Glutamatergic neuron (in vitro differentiated cells): ENCODE measurements at places on chromosomes 4 and X.

DNA sequence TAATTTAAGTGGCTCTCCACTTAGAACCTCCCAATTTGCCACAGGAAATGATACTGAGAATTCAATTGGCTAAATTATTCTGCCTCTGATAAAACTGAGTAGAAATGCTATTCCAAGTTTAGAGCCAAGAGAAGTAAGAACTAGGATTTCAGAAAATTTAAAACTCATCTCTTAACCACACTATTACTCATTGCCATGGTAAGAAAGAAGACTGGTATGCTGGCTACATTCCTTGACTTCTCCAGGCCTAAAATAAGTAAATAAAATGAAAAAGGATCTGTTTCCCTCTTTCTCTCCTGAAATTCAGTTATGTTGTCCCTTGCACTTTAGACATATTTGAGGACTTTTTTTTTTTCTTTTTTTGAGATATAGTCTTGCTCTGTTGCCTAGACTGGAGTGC lies 23.3 kb downstream of the ZNF280C start:
- DNase-seq: no peak

DNA sequence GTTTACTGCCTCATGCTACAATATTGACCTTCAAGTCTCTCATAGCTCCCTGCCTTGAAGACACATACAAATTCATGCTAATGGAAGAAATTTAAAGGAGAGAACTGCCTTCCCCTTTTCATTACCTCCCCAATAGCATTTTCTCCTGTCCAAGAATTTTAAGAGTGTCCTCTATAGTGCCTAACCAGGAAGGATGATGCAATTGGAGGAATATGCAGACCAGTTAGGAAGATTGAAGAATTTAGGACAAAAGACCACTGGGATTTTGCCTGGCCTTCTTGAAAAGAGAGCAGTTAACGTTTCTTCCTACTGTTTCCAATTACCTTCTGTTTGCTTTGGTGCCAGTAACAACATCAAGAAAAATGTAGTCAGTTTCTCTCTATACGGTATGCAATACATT lies 443.9 kb downstream of the INPP4B start:
- no peak for DNase-seq

DNA sequence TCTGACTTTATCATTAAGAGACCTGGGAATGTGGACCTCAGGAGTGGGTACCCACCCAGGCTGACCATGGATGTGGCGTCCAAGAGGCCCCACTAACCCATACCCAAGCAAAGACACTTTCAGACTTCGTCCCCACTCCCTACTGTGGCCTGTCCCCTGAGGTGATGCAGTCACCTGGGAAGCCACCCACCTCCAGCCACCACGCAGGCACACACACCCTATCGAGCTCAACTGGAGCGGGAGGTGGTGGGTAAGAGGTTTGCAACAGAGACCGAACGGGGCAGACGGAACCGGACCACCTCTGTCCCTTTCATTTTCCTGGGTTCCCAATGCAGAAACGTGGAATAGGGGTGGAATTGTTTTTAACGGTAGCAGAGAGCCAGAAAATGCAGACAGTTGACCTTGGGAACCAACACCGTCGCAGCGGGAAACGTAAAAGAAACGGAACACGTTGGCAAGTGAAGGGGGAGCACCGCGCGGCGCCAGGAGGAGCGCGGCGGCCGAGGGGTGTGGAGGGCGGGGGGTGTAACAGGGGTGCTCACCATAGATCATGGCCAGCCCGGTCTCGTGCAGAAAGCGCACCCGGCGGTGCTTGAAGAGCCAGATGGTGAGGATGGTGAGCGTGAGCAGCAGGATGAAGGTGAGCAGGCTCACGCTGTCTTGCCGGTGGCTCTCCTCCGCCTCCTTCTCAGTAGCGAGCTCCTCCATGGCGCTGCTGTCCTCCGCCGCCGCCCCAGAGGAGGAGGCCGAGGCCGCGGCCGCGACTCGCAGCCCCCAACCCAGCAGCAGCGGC lies 559 bp downstream of the SLC9A7 start:
- DNase-seq: no peak

DNA sequence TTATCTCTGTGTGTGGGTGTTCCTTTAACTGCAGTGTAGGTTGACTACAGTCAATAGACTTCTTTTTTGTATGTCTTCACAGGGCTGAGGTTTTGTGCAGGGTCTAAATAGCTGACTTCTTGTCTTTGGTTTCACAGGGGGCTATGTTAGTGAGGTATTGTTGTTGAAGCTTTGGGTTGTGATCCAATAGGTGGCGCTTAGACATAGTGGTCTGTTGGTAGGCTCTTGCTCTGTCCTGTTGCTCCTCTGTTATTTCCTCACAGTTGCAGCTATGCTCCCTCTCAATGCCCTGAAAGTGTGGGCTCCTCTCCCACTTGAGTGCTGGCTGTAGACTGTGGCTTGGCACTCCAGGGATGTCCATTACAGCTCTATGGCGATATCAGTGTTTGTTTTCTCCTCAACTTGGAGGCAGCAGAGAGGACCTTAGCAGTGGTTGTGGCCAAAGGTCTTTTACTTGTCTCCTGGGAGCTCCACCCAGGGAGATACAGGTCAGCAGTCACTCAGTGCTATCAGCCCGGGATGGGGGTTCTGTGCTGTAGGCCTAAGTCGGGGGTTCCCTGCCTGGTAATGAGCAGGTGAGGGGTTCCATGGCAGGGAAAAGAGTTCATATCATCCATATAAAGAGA lies 14.0 kb downstream of the POF1B start:
- DNase-seq: no peak

DNA sequence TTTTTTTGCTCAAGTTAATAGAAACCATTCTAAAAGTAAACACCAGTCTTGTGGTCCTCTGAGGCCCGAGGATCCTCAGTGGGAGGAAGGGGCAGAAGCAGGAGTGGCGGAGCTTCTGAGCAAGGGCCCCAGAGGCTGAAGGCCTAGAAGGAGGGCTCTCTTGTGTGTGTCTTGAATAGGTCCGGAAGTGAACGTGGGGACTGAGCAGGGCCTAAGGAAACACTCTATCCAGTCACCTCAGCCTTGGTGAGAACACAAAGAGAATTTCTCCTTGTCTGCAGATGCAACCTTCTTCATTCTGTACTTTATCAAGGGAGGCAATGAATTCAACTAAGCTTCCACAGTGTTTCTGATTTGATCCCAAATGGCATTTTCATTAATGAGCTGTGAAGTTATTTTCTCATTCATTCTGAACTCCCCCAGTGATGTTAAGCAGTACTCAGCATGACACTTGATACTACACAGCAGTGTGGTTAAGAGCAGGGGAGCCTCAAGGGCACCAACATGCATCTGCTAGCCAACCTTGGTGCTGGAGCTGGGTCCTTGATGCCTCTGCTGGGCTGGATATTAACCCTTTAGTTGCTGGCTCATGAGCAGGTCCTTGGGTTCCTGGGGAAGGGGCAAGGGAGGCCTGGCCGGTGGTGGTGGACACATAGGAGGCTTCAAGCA lies 64.7 kb downstream of the RBM47 start:
- DNase-seq: peak; percentile 22

- DNase-seq: no peak
Observed at GRCh38 chrX:29792335-29792734, 423.0 kb upstream of the MAGEB2 start.

DNA sequence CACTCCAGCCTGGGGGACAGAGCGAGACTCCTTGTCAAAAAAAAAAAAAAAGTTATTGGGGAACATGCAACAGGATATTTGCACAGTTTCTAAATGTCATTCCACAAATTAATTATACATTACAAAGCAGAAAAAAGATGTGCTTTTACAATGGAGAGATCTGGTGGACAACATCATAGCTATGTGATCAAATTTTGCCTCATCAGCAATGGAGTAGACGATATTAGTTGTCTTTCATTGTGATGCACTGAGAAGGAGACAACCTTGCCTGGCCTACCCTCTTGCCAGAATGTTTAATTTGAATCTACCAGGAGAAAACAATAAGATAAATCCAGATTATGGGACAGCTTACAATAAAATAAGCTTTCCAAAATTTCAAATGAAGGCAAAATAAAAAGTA lies 30.5 kb upstream of the BLTP1 start:
- no peak for DNase-seq

DNA sequence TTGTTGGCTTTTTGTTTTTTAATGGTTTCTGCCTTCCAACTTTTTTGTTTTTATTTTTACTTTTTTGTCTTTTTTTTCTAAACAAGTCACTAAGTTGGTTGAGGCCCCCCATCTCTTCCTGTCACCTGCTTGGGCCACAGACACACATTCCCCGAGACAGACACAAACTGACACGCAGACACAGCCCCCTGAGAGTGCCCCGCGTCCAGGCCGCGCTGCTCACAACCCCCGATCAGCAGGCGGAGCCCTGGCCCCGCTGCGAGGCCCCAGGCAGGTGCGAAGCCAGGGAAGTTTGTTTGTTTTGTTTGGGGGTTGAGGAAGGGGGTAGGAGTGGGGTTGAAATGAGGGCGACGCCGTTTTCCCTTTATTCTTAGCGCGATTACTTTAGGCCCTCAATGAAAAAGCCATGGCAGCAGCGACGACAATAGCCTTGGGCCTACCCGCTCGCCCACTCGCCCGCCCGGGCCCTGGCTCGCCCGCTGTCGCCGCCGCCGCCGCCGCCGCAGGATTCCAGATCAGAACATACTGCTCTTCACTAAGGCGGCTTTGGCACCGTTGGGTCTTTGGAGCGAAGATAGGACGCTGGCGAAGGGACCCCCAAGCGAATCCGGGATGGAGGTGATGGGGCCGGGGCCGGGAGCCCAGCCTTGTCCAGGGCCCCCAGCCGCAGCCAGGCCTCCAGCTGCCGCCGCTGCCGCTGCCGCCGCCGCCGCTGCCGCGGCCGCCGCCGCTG lies 3.1 kb downstream of the PHOX2B start:
- peak; percentile 39 for DNase-seq

- DNase-seq: no peak
Observed at GRCh38 chrX:4627414-4627813, 914.0 kb upstream of the PRKX start.

GRCh38 chr4:143581331-143581946 lies 67.9 kb downstream of the SMARCA5 start:
- DNase-seq: no peak

DNA sequence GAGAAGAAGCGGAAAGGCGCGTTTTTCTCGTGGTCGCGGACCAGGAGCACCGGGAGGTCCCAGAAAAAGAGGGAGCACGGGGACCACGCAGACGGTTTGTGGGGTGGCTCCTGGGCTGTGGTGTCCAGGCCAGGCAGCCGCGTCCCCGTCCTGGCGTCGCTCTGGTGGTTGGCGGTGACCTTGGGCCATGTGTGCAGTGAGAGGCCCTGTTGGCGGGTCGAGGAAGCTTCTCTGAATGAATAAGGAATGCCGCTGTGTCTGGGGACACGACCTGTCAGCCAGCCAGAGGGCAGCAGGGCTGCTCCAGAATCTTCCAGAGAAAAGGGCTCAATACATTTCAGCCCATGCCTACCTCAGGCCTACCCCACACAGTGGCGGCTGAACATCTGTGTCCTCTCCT lies 24.3 kb upstream of the HGFAC start:
- DNase-seq: peak; percentile 5

GRCh38 chr4:153782581-153782980 lies 6.3 kb downstream of the SFRP2 start:
- no peak for DNase-seq

GRCh38 chr4:7199129-7199725 lies 6.9 kb downstream of the SORCS2 start:
- no peak for DNase-seq

- DNase-seq: no peak
Observed at GRCh38 chr4:182653596-182653995, 263.6 kb downstream of the DCTD start.

DNA sequence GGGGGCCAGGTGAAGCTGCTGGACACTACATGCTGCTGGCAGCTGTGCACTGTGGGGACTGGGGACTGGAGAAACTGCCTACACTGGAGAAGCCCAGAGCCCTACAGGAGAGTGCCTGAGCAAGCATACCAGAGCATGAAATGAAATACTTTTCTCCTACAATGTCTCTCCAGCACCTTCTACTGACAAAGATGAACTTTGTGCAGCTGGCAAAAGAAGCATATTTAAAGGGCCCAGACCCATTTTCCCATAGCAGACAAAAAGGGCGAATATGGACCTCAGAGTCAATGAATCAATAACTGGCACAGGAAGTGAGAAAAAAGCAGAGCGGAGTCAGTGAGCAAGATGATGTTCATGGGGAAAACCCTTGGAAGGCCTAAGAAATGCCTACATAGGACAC lies 30.9 kb upstream of the GK start:
- DNase-seq: no peak

DNA sequence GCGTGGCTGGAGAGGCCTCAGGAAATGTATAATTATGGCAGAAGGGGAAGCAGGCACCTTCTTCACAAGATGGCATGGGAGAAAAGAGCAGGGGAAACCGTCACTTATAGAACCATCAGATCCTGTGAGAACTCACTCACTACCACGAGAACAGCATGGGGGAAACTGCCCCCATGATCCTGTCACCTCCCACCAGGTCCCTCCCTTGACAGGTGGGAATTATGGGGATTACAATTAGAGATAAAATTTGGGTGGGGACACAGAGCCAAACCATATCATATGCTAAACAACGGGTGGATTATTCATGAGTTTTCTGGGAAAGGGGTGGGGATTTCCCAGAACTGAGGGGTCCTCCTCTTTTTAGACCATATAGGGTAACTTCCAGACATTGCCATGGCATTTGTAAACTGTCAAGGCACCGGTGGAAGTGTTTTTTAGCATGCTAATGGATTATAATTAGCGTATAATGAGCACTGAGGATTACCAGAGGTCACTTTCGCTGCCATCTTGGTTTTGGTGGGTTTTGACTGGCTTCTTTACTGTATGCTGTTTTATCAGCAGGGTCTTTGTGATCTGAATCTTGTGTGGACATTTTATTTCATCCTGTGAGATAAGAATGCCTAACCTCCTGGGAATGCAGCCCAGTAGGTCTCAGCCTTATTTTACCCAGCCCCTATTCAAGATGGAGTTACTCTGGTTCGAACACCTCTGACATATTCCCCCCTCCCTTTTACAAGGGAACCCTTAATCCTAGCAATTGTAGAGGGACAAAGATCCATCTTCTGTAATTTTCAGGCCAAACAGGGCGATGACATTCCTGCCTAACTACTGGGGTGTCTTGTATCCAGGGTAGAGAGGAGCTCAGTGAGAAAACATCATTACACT lies 27.6 kb upstream of the ZNF81 start:
- no peak for DNase-seq

DNA sequence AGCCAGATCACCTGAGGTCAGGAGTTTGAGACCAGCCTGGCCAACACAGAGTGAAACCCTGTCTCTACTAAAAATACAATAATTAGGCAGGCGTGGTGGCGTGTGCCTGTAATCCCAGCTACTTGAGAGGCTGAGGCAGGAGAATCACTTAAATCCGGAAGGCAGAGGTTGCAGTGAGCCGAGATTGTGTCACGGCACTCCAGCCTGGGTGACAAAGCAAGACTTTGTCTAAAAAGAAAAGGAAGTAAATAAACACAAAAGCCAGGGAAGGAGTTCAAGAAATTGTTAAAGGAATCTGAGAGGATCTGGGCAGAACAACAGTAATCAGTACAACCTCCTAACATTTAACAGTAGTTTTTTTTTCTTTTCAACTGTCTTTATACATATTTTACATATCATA lies 48.7 kb upstream of the ARHGEF6 start:
- no peak for DNase-seq

- no peak for DNase-seq
Observed at GRCh38 chr4:22473268-22473667, 42.6 kb downstream of the ADGRA3 start.

- DNase-seq: no peak
Observed at GRCh38 chr4:112732142-112732541, 95.2 kb downstream of the LARP7 start.
